ENCODE measurements at places on chromosomes 7 and 10.

DNA sequence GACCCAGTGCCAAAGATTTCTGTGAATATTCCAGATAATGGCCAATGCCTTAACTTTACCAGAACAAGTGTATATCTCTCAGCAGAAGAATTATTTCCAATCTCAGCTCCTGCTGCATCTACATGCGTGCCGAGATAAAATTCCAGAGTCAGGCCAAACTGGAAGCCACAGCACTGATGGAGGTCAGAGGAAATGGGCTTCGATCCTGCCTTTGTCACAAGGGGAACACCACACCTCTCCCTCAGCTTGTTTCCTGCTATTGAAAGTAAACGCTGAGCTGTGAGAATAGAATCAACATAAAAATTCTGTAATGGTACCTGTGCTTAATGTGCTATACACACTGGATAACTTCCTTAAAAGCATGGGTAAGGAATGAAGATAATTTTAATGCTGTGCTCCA lies 255.5 kb downstream of the NEBL start:
- no peak for DNase-seq

DNA sequence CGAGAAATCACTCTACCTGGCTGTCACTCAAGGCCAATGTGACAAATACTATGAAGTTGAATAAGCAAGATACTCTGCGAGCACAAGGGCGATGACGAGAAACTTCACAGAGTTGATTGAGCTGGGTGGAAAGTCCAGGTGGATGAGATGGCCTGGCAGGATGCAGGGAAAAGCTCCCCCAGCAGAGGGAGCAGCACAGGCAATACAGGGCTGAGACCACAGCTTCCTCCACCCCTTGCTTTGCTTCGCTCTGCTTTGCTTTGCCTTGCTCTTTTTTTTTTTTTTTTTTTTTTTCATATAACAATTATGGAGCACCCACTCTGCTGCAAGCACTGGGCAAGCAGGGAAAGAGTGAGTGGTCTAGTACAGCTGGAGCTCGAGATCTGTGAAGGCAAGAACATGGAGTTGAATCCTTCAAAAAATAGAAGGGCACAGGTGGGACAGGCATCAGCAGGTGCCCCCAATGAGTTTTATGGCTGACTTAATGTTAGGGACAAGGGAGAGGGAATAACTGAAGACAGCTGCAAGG lies 88.3 kb downstream of the CABCOCO1 start:
- peak; percentile 36 for DNase-seq

DNA sequence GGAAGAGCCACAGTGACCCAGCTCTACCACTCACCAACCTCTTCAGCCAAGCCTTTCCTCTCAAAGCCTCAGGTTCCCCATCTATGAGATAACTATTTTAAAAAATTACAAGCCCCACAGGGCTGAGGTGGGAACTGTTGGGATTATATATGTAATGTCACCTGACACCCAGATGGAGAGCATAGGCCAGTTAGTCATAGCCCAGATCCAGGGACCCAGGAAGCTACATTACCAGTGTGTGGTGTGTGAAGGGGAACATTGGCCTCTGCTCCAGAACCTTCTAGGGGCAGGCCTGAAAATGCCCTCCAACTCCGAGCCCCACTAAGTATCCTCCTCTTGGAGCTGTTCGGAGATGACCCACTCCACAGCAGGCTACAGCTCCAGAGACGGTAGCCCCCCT lies 162.4 kb downstream of the NRF1 start:
- DNase-seq = no peak

- no peak for DNase-seq
Observed at GRCh38 chr7:54330216-54330800, 211.9 kb upstream of the VSTM2A start.

DNA sequence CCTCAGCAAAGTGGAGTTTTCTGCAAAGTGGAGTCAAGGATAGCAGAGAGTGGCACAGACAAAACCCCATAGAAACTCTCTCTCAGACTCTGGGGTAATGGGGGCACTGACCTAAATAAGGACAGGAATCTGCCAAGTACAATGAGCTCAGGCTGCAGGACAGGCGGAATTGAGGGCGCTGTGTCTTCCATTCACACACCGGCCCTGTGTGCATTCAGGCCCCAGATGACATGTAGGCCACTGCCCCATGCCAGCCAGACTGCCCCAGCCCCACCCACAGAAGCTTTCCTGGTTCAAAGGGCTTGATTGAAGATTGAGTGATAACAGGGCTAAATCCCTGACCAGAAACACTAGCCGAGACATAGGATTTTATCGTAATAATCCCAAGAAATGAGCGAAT lies 52.7 kb downstream of the EEPD1 start:
- DNase-seq = no peak

GRCh38 chr7:101362334-101363195 lies at the start of gene COL26A1:
Gene COL26A1, plus strand, starts transcription at chr7:101362875. Its CDS starts 158 bp downstream, at chr7:101363033.
- peak; percentile 53 for DNase-seq

GRCh38 chr7:913736-914520 lies 37.6 kb downstream of the GET4 start:
- DNase-seq = no peak

DNA sequence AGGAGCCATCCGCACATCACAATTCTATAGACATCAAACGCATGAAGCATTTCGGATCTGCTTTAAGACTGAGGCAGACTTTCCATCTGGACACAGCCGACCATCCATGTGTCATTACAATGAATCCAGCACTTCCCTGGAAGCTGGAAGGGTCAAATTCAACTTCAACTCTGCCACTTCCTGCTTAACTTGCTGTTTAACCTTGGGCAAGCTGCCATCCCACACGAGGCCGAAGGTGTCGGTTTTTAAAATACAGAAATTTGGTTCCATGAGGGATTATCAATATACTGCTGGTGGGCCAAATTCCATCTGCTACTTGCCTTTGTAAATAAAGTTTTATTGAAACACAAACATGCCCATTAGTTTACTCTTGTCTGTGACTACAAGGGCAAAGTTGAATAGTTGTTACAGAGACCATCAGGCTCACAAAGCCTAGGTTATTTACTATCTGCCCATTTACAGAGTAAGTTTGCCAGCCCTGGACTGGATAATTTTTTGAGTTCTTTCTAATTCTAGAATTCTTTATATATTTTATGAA lies 134.6 kb downstream of the FAM204A start:
- no peak for DNase-seq

GRCh38 chr7:50226669-50227068 lies 77.8 kb upstream of the IKZF1 start:
- DNase-seq = no peak

DNA sequence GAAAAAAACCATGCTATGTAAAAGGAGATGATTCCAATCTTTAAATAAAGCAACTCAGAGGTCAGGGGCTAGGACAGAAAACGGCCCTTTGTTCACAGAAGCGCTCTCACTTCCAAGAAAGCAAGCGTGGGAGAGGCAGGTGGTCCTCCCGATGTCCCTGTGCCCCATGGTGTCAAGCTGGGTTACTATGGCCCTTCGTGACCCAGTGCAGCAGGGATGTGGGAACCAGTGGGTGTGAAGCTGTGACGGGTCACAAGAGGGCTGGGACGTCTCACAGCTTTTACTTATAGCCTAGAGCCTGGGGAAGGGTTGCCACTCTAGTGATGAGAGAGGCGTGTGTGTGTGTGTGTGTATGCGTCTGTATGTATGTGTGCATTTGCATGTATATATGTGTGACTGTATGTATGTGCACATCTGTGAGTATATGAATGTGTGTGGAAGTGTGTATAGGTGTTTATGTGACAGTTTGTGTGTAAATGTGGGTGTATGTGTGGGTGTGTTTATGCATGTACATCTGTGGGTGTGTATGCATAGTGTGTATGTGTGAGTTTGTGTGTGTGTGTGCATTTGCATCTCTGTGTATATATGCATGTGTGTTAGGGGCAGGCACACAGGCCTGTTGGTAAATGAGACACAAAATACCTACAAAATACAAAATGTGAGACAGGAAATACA lies 25.2 kb downstream of the HTRA1 start:
- DNase-seq = no peak

DNA sequence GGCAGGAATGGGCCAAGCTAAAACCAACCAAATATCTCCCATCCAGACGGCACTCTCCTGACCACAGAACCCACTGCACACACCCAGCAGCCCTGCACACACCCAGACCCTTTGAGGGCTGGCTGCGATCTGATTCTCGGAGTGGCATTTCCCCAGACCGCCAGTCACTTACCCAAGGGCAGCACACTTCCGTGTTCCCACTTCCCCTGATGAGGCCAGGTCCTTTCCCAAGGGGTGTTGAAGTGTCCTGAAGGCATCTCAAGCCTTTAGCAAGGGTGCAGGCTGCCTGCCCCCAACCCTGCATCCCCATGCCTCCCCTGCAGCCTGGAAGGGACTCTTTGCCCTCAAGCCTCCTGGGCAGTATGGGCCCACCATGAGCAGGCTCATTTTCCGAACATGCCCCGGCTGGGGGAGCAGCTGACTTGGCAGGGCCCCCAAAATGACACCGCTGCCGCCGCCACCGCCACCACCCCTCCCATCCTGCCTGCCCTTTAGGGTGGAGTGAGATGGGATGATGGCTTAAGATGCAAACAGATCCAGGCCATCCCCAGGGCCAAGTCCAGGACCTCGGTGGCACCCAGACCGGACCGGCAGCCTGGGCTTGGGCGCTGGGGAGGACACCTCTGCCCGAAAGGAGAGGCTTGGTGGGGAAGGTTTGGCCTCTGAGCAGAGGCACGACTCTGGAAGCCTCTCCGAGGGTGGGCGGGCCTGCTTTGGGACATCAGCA lies 159.8 kb downstream of the NRF1 start:
- DNase-seq = no peak

- no peak for DNase-seq
Observed at GRCh38 chr10:95288303-95288702, 2.5 kb downstream of the PDLIM1 start.

DNA sequence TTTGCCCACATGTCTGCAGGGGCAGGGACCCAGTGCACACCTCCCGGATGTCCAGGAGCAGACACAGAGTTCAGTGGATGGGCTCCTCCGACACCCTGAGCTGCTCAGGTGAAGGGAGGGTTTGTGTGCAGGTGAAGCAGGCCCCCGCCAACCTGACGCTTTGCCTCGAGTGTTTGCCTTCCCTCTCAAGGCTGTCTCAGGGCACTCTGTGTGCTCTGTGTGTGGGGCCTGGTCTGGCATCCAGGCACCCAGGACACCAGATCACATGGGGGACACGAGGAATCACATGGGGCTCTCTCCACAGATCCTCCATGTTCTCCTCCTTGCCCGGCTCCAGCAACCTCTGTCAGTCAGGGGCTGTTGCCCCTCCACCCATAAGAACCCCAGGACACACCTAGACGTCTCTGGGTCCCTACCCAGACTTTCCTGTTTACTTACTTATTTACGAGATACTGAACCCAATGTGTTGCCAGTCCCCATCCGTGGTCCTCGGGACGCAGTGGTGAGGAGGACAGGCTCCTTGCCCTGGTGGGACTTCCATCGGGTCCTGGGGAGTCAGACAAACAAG lies 99.5 kb downstream of the HTR5A start:
- no peak for DNase-seq

- no peak for DNase-seq
Observed at GRCh38 chr7:84841809-84842208, 345.0 kb downstream of the SEMA3D start.

GRCh38 chr7:1839701-1840100 lies 169.6 kb downstream of the ELFN1 start:
- DNase-seq = no peak

DNA sequence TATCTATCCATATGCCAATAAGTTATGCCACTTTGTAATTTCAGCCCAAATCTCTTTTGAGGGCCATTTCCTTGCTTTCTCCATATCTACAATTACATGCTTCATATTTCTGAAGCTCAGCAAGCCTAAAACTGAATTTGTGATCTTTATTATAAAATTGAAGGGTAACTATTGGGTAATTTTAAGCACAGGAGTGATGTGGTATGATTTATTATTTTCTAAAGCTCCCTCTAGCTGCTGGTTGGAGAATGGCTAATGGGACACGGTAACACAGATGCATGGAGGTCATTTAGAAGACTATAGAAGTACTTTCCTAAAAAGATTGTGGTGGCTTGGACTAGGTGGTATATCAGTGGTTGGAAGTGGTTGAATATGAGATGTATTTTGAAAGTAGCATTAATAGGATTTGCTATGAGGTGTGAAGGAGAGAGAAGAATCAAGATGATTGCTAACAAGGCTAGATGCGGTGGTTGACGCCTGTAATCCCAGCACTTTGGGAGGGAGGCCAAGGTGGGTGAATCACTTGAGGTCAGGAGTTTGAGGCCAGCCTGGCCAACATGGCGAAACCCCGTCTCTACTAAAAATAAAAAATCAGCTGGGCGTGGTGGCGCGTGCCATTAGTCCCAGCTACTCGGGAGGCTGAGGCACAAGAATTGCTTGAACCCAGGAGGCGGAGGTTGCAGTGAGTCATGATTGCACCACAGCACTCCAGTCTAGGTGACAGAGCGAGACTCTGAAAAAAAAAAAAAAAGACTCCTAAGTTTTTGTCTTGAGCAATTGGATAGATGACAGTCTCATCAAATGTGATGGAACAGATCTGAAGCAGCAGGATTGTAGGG lies 13.9 kb downstream of the KLHDC10 start:
- no peak for DNase-seq

DNA sequence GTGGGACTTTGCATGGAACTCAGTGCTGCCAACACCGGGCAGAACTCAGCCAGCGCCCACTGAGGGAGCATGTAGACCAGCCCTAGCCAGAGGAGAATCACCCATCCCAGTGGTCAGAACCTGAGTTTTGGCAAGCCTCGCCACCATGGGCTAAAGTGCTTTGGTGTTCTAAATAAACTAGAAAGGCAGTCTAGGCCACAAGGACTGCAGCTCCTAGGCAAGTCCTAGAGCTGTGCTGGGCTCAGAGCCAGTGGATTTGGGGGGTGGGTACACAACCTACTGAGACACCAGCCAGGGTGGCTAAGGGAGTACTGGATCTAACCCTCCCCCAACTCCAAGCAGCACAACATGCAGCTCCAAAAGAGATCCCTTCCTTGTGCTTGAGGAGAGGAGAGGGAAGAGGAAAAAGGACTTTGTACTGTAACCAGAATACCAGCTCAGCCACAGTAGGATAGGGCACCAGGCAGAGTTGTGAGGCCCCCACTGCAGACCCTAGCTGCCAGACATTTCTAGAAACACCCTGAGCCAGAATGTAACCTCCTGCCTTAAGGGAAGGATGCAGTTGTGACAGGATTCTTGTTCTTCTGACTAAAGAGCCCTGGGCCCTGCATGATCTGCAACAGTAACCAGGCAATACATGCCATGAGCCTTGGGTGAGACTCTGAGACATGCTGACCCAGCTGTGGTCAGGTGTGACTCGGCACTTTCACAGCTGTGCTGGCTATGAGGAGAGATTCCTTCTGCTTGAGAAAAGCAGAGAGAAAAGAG lies 24.4 kb downstream of the GSDME start:
- no peak for DNase-seq

DNA sequence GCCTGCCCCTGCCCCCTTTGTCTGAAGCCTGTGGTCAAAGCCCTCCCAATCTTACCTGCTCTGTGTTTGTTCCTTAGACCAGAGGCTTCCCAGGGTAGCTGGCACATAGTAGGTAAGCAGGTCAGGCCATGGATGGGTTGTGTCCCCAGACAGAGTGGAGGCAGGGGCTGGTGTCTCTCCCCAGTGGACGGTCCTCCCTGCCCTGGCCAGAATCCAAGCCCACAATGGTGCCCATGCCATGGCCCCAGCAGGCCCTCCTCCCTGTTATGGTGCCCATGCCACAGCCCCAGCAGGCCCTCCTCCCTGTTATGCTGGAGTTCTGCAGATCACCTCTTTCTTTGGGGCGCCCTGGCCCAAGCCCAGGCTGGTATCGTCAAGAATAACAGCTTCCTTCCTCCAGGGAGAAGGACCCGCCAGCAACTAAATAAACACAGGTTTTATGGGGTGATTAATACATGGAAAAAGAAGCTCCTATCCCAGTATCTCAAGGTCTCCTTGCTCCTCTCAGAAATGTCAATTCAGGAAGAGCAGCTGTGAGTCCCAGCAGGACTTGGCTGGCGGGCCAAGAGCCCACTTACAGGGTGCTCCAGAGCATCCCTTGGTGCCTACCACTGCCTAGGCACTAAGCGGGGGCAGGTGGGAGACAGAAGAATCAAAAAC lies 82.0 kb downstream of the NEURL1 start:
- no peak for DNase-seq
